ENCODE measurements at places on chromosomes 2 and 18. TPM values are rescaled to one million over a fixed set of nuclear protein-coding genes. Genes with fewer than 3 reads are reported as not detected.
A peak's percentile ranks its signal among the peaks of the same experiment; 100 is the strongest.

- no peak for DNase-seq
Observed at GRCh38 chr2:231769170-231770136, 11.6 kb downstream of the PDE6D start.

- no peak for DNase-seq
Observed at GRCh38 chr18:52093171-52093570, 246.8 kb upstream of the DCC start.

Gene KCNIP3
- polyA plus RNA-seq, result 17.7 TPM

DNA sequence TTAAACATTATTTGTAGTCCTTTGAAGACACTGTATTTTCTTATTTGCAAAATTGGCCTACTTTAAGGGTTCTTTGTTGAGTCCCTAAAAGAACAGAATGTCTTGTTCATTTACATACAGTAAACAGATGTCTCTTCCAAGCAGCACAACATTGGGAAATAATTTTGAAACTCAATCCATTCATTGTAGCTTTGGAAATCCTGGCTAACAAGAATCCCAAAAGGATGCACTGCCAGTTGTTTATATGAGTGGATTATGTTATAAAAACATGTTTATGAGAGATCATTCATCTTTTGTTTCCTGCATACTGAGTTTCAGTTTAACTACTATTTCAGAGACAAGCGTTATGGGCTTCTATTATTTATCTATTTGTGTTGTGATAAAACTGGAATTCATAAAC lies 499.3 kb downstream of the PID1 start:
- DNase-seq, result peak; percentile 18

GRCh38 chr2:234913208-234913626 lies 38.6 kb upstream of the SH3BP4 start:
- DNase-seq, result no peak

DNA sequence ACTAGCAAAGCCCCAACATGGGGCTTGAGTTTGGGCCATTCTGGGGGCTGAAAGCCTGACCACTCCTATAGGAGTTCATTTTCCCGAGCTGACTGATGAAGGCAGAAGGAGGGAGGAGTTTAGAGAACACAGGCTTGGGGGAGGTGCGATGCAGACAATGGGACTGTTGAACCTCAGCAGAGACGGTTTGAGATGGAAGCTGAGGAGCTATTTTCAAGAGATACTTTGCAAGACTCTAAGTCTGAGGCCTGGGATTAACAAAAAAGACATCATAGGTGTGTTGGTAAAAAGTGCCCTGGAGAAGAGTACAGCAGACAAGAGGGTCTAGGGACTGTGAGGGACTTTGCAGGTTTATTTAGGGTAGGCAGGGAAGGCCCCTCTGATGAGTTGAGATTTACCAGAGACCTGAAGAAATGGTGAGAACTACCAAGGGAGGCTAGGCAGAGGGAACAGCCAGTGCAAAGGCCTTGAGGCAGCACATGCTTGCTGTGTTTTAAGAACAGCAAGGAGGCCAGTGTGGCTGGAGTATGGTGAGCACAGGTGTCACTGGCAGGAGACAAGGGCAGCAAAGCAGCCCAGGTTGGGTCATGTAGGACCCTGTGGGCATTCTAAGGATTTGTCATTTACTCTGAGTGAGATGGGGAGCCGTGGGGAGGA lies 31.6 kb downstream of the PCBP1 start:
- DNase-seq, result no peak

DNA sequence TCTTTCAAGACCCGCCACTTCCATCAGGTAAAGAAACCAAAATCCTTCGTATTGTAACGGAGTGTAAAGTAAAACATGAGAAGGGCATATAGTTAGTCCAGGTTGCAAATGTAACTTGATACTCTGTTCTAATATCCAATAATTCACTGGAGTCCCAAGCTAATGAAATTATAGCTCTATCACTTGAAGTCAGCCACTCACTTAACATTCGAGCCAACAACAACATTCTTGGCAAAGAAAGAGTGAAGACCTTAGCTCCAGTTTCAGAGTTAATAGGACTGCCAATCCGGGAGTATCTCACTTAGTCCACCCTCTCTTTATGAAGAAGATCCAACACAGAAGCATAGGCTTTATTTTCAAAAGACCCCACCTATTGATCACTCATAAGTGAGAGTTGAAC lies 298.0 kb upstream of the SOX11 start:
- DNase-seq, result no peak

Data from left kidney (tissue), 8 donors.